Astrocyte of the spinal cord (primary cell): ENCODE measurements at places on chromosomes 6 and 20.

- no peak for DNase-seq
These were observed 211.4 kb downstream of the FUT9 start for GRCh38 chr6:96227135-96227534.

GRCh38 chr6:118709859-118710350 lies 58.5 kb upstream of the CEP85L start:
- peak; percentile 82 for DNase-seq

- DNase-seq, result no peak
These were observed 242.8 kb downstream of the FARS2 start for GRCh38 chr6:5504078-5504477.

- no peak for DNase-seq
These were observed 77.1 kb downstream of the ANKEF1 start for GRCh38 chr20:10111959-10112250.

DNA sequence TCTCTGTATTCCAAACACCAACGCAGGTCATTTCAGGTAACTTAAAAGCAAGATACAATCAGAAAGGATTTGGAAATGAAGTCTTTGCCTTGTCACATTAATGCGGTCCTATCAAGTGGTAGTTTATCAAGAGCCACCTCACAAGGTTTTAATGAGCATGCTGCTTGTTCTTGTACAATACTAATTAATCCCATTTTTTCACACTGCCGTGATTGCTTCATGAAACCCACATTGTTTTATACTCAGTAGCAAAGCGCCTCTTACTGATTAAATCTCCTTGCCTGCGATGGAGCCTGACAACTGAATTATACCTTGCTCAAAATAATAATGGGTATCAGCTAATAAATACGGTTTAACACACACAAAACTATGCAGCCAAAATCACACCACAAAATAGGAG lies 234.1 kb upstream of the TSHZ2 start:
- no peak for DNase-seq

DNA sequence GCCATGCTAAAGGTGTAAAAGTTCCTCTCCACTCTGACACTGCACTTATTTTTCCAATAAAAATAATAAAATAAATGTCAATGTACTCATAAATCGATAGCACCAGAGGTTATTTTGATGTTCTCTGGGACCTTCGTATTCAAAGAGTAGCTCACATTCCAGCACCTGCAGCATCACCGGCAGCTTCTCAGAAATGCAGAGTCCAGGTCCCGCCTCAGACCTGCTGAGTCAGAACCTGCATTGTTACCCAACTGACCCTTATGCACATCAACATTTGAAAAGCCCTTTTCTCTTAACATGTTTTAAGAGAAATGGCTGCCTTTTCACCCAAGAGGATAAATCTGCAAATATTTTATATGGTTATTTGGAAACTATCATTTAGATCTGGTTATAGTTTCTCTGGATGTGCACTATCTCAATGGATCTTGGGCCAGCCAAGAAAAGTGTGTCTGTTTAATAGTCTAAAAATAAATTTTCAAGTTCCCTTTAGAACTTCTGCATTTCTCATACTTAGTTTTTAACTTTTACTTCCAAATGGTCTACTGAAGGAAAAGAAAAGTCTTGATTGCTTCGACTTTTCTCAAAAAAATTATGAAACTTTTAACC lies 216.2 kb upstream of the PRDM1 start:
- no peak for DNase-seq

DNA sequence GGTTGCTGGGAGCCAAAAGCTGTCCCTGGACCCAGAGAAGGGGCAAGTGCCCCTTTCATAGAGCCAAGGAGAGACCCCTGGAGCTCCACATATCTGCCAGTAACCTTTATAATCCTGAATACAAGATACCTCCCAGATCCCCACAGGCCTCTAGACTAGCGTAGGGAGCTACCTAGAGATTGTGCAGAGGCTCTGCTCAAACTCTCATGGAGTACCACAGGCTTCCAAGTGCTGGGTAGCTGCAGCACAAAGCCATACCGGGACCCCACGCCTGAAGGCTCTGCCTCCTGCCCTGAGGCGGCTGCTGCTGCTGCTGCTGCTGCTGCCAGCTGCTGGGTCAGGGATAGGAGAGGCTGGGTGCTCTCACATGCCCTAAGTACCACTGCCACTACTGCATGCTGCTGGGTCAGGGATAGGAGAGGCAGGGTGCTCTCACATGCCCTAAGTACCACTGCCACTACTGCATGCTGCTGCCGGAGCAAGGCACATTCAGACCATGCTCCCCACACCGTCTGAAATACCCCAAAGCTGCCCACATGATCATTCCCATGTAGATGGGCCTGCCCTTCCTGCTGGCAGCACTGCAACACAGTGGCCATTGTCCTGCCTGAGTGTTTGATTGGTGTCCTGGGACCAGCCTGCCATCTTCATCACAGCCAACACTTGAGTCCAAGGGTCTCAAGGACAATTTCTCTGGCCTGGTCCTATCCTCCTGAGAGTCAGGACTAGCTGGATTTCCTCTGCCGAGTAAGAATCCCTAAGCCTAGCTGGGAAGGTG lies 1434.3 kb upstream of the ADGRB3 start:
- no peak for DNase-seq

GRCh38 chr20:25081065-25081729 lies 744 bp downstream of the VSX1 start:
- no peak for DNase-seq
